ENCODE measurements at places on chromosomes 7 and 10. TPM values are rescaled to one million over a fixed set of nuclear protein-coding genes. Genes with fewer than 3 reads are reported as not detected.

DNA sequence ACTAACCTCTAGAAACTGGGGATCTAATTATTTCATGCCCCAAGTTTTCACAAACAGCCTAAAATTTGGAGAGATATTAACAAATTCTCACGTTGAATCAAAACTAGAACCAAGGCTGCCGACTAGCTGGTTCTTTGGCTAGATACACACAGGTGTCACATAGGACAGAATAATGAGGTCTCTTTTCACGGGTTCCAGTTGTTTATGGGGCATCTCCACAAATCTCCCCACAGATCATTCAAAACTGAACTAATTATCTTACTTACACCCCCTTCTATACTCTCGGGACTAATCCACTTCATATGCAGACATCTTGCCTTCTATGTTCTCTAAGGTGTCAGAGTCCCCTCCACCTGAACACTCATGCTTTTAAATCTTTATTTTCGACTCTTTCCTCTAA lies 16.4 kb upstream of the OR2AE1 start:
- no peak for DNase-seq

DNA sequence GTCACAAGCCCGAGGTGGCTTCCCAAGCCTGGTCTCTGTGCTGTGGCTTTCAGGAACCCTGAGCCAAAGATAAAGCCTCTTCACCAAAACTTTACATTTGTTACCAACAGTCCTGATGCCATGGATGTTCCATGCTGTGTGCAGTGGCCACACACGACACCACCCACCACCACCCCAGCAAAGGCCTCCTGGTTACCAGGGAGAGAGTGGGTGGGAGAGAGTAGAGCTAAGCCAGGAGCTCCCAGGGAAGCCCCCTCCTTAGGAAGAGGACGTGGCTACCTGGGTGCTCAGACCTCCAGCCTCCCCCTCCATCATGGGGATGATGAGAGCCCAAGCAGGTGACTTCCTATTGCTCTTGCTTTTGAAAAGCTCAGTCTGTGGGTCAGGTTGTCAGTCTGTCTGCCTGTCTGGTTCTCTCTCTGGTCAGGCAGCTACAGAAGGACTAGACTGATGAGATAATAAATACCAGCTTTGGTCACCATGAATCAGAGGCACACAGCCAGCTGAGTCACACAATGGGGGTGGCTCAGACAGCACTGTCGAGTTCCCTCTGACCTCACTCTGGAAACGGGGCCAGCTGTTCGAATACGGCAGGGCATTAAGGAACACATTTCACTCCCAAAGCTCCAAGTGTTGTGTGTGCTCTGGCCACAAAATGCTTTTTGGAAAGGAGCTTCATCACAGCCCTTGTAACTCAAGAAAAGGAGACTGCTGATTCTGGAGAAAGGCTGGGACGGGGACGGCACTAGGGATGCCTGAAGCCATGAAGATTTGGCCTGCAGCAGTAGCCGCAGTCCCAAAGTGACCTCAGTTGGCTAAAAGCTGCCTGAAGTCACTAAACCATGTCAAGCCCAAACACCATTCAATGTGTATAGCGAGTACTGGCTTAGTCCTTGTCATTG lies 166.0 kb downstream of the FANK1 start:
- peak; percentile 71 for DNase-seq

DNA sequence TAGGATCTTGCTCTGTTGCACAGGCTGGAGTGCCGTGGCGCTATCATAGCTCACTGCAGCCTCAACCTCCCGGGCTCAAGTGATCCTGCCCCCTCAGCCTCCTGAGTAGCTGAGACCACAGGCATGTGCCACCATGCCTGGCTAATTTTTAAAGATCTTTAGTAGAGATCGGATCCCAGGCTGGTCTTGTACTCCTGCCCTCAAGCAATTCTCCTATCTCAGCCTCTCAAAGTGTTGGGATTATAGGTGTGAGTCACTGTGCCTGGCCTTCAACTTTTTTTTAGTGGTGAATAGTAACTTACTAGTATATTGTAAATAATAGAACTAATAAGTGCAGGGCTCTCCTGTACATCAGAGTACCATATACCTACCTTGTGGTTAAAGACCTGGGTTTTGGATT lies 52.1 kb upstream of the LMTK2 start:
- DNase-seq: no peak

UCN3 gene
- polyA plus RNA-seq: not detected

PTER gene
- 1.9 TPM for polyA plus RNA-seq

CABCOCO1 gene
- polyA plus RNA-seq: 0.84 TPM

- no peak for DNase-seq
Measured at GRCh38 chr10:63822496-63822895, 301.3 kb downstream of the REEP3 start.

GRCh38 chr7:9891056-9891455 lies 1082.6 kb upstream of the PHF14 start:
- no peak for DNase-seq

- no peak for DNase-seq
Measured at GRCh38 chr10:9957351-9957750, 1060.3 kb upstream of the CELF2 start.

- no peak for DNase-seq
Measured at GRCh38 chr7:137296576-137296975, 47.0 kb downstream of the PTN start.

GRCh38 chr10:54441275-54441674 lies 359.8 kb downstream of the PCDH15 start:
- DNase-seq: no peak

GRCh38 chr7:140079121-140079536 lies 16.4 kb upstream of the PARP12 start:
- DNase-seq: peak; percentile 55

DNA sequence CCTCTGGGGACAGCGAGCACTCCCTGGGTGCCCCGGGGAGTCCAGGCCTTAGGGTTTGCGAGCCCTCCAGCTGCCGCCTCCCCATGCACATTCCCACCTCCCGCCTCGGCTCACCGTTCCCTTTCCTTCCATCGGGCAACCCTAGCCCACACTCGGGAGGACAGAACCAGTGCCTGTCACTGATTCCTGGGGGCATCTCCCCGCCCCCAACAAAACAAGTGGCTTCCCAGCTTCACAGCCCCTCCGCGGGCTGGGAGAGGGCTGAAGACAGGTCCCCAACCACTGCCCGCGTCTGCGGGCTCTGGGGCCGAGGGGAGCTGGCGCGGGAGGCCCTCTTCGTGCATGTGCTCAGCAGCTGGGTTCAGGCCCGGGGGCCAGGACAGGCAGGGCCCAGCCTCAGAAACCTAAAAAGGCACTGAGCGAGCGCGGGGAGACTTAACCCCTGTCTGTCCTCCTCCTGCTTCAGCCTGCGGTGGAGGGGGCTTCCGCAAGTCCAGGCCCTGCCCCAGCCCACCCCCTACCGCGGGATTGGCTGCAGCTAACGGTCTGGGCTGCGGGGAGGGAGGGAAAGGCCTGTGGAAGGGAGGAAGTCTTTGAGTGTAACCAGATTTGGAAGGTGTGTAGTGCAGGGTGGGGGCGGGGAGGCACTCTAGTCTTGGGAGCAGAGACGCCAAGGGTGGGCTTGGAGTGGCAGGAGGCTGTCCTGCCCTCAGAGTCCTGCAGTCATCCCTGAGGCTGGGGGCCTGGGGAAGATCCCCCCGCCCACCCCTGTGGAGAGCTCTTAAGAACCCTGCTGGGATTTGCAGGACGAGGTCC lies 1.2 kb downstream of the FLNC start:
- peak; percentile 41 for DNase-seq

- DNase-seq: no peak
Measured at GRCh38 chr7:5296611-5297226, 14.0 kb downstream of the SLC29A4 start.

GRCh38 chr7:36289833-36290661 lies 99.6 kb upstream of the ANLN start:
- DNase-seq: no peak
